Right lobe of liver (tissue), 6 donors: ENCODE measurements at places on chromosomes 2 and 18. TPM values are rescaled to one million over a fixed set of nuclear protein-coding genes. Genes with fewer than 3 reads are reported as not detected.

The CCDC121 gene
- total RNA-seq = 0.74 TPM

The CCL20 gene
- total RNA-seq = 111 TPM

The RETREG2 gene
- 53.6 TPM for total RNA-seq

The SAG gene
- not detected for total RNA-seq

The SPDYA gene
- 0.42 TPM for total RNA-seq

- no peaks in the 10 kb centered on the region for H3K36me3 ChIP-seq
- H3K27me3 ChIP-seq = no peaks in the 10 kb centered on the region
- no peak overlapping the region for H3K27ac ChIP-seq
- no peak overlapping the region for H3K4me3 ChIP-seq
Observed at GRCh38 chr2:204370172-204370718, 175.0 kb upstream of the PARD3B start.

- no peaks in the 10 kb centered on the region for H3K4me1 ChIP-seq
- no peak overlapping the region for H3K27ac ChIP-seq
- H3K27me3 ChIP-seq = no peaks in the 10 kb centered on the region
- peak; percentile 54 for DNase-seq
- H3K36me3 ChIP-seq = no peaks in the 10 kb centered on the region
- H3K4me3 ChIP-seq = no peak overlapping the region
Observed at GRCh38 chr2:49973917-49974368, 819.6 kb upstream of the FSHR start.

DNA sequence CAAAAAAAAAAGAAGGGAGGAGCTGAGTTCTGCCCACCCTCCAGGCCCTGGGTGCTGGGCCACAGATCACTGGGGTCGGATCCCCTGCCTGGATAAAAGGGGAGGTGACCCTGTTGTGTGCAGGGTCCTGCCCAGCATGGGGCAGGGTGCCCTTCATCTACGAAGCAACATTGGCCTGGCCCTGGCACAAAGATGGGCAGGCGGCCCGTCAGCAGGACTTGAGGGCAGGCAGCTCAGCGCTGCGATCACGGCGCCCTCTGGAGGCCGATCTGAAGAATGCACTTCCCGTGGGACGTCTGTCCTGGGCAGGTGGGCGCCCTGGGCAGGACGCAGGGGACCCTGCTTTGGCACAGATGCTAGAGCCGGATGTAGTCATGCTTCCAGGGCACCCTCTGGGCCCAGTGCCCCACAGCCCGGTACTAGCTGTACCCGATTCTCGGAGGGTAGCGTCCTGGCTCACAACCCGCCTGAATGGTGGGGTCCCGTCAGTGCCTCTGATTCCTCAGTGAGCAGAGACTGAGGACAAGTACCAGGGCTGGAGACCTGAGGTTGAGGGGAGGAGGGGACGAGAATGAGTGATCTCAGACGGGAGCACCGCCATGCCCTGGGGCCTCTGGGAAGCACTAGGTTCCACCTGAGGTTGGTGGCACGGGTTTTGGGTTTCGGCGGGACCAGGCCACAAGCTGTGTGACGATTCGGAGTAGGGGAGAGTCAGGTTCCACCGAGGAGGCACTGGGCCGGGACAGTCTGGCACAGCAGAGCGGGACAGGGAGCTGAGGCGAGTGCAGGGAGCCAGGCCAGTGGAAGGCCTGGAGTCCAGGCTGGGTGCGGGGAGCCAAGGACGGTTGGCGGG is 18.0 kb downstream of the ARID5A start:
- peak; percentile 80 for DNase-seq
- H3K36me3 ChIP-seq = no peaks in the 10 kb centered on the region
- peaks cover 2% of the 10 kb centered on the region for H3K4me1 ChIP-seq
- H3K27me3 ChIP-seq = no peaks in the 10 kb centered on the region
- H3K4me3 ChIP-seq = no peak overlapping the region

GRCh38 chr18:72107647-72108383 is 436.3 kb downstream of the CBLN2 start:
- no peak overlapping the region for H3K27ac ChIP-seq
- no peak for DNase-seq
- no peaks in the 10 kb centered on the region for H3K27me3 ChIP-seq
- no peaks in the 10 kb centered on the region for H3K36me3 ChIP-seq
- no peak overlapping the region for H3K4me3 ChIP-seq
- no peaks in the 10 kb centered on the region for H3K4me1 ChIP-seq

GRCh38 chr2:235560345-235560744 is 66.5 kb downstream of the AGAP1 start:
- H3K36me3 ChIP-seq = no peaks in the 10 kb centered on the region
- no peak overlapping the region for H3K4me3 ChIP-seq

DNA sequence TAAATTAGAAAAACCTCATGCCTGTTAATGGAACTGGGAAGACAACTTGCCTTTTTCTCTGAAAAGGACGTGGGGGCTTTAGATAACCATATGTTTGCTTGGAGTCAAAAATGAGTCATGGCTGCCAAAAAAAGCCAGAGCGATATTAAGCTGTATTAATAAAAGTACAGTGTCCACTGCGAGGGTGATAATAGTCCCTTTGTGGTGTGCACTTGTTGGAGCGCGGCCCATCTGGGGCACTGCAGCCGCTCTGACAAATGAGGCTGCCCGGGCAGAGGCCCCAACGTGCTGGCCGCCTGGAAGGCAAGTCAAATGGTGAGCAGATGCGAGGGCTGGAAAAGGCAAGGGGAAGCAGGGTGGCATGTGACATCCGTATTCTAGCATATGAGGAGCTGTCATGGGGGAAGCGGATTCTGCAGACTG is 103.3 kb upstream of the NCK2 start:
- peaks cover 11% of the 10 kb centered on the region for H3K27me3 ChIP-seq
- no peaks in the 10 kb centered on the region for H3K36me3 ChIP-seq
- H3K4me1 ChIP-seq = no peaks in the 10 kb centered on the region
- no peak for DNase-seq

DNA sequence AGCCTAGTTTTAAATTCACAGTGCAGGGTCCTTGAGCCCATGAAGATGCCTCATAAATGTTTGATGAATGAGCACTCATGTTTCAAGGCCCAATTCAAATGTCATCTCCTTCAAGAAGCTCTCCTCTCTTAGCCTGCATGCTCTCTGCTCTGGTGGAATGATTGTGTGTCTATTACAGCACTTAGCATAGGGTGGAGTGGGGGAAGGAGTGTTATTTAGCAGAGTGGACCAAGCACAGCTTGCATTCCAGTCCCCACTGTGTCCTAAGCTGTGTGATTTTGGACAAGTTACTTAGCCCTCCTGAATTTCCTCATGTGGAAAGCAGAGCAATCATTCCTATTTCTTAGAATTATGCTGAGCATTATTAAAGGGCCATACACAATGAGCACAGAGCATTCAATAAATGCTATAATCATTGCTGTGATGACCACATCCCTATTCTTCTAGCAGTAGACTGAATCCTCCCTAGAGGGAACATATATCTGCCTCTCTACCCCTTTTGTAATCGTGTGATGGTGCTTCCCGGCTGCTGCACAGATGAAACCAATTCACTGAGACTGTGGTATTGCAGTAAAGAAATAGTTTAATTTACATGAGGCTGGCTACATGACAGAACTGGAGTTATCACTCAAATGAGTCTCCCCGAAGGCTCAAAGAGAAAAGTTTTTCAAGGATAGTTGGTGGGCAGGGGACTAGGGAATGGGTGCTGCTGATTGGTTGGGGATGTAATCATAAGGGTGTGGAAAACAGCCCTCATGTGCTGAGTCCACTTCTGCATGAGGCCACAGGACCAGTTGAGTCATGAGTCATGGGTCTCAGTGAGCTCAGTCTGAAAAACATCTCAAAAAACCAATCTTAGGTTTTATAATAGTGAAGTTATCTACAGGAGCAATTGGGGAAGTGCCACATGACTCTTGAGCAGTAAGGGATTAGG is 173.4 kb upstream of the NDUFV2 start:
- H3K27me3 ChIP-seq = no peaks in the 10 kb centered on the region
- no peak for DNase-seq

- no peak for DNase-seq
- no peaks in the 10 kb centered on the region for H3K27me3 ChIP-seq
- no peaks in the 10 kb centered on the region for H3K4me1 ChIP-seq
Observed at GRCh38 chr18:79849328-79850207, 51.8 kb downstream of the KCNG2 start.
